ENCODE measurements at places on chromosomes 1 and 21. TPM values are rescaled to one million over a fixed set of nuclear protein-coding genes. Genes with fewer than 3 reads are reported as not detected.
A peak's percentile ranks its signal among the peaks of the same experiment; 100 is the strongest.

- no peak for DNase-seq
Measured at GRCh38 chr1:54238353-54239034, 38.5 kb downstream of the MRPL37 start.

- DNase-seq = no peak
Measured at GRCh38 chr1:204223129-204223860, 9.5 kb upstream of the GOLT1A start.

DNA sequence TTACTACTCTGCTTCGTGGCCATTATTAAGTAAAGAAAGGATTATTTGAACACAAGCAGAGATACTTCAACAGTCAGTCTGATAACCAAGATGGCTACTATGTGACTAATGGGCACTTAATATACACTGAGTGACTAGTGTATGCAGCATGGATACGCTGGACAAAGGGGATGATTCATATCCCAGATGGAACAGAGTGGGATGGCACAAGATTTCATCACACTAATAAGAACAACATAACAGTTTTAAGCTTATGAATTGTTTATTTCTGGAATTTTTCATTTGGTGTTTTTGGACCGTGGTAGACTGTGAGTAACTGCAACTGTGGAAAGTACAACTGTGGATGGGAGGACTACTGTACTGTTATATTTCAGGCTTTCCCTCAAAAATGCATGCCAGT is 9.4 kb downstream of the ZCCHC17 start:
- DNase-seq = no peak

DNA sequence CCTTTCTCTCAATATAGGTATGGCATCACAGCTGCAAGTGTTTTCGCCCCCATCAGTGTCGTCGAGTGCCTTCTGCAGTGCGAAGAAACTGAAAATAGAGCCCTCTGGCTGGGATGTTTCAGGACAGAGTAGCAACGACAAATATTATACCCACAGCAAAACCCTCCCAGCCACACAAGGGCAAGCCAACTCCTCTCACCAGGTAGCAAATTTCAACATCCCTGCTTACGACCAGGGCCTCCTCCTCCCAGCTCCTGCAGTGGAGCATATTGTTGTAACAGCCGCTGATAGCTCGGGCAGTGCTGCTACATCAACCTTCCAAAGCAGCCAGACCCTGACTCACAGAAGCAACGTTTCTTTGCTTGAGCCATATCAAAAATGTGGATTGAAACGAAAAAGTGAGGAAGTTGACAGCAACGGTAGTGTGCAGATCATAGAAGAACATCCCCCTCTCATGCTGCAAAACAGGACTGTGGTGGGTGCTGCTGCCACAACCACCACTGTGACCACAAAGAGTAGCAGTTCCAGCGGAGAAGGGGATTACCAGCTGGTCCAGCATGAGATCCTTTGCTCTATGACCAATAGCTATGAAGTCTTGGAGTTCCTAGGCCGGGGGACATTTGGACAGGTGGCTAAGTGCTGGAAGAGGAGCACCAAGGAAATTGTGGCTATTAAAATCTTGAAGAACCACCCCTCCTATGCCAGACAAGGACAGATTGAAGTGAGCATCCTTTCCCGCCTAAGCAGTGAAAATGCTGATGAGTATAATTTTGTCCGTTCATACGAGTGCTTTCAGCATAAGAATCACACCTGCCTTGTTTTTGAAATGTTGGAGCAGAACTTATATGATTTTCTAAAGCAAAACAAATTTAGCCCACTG is 11.5 kb downstream of the HIPK1 start:
- no peak for DNase-seq

- no peak for DNase-seq
Measured at GRCh38 chr1:20194757-20195461, 8.6 kb upstream of the PLA2G2C start.

DNA sequence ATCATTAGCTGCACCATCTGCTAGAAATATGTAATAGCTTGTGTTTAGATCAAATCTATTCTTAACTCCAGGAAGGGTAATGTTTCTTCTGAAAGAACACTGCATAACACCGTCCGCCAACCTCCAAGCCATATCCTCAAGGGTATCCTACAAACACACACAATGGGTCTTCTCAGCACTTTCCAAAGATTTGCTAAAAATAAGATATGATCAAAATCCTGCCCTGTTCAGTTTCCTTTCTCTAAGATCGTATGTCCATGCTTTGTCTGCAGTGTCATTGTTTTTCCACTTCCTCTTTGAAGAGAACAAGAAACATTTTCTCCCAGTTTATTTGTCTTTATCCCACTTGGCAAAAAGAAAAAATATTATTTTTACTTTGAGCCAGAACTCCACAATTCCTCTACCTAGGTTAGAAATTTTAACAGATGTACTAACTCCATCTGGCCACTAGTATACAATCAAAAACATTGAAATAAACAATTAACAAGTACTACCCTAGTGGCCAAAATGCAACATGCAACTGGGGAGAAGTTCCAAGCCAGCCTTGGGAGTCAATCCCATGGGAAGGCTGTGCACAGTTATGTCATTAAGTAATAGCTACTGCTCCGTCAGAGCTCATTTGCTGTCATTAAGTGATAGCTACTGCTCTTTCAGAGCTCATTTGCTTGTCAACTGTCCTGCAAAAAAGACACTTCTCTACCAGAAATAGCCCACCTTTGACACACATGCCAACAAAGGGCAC is 37.8 kb downstream of the FRRS1 start:
- DNase-seq = peak; percentile 42

- DNase-seq = no peak
Measured at GRCh38 chr1:65055747-65056146, 89.4 kb upstream of the JAK1 start.

GRCh38 chr1:154423304-154423987 is 18.3 kb downstream of the IL6R start:
- peak; percentile 48 for DNase-seq

GRCh38 chr1:165899461-165899941 is 72.1 kb downstream of the UCK2 start:
- DNase-seq = no peak

GRCh38 chr21:33434770-33435360 is 31.7 kb downstream of the IFNGR2 start:
- DNase-seq = no peak

Gene PEAR1
- 28.0 TPM for polyA plus RNA-seq

Gene AVPR1B
- 0.46 TPM for polyA plus RNA-seq

Gene FALEC
- 0.55 TPM for polyA plus RNA-seq

Gene RHCE
- 2.0 TPM for polyA plus RNA-seq

Measured in muscle of back (tissue), 13 donors.